T-cell (primary cell): ENCODE measurements at places on chromosomes 6 and 20.

DNA sequence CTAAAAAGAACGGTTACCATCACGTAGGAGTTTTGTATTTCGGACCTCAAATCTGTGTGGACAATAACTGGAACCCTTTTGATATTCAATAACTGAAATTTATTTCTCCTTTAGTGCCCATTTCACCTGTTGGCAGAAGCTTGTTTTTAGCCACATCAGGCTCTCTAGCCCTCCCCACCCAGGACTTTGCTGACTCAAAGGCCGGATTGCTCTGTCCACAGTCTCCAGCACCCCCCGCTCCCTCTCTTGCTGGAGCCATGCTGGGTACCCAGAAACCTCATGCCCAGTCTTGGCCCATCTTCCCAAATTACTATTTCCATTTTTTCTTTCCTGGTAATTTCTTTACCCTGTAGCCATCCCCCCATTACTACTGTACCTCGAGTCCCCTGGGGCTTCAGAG, 55.8 kb upstream of the DUSP22 start:
- DNase-seq = no peak

DNA sequence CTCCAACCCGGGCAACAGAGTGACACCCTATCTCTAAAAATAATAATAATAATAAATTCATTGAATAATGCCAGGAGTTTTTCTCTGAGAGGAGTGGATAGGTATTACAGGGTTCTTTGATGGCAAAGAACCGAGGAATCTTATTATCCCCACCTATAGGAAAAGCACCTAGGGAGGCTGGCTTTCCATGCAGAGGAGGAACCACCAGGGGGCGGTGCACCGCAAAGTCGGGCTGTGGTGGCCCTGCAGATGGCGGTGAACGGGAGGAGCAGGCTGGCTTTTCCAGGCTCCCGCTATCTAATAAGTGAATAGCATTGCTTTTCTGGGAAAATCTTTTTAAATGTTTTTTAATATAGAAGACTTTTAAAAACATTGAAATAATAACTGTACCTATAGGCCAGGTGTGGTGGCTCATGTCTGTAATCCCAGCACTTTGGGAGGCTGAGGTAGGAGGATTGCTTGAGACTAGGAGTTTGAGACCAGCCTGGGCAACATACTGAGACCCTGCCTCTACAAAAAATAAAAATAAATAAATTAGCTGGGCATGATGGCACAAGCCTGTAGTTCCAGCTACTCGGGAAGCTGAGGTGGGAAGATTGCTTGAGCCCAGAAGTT, 864.2 kb downstream of the KIF16B start:
- no peak for DNase-seq

- no peak for DNase-seq
These were observed 32.3 kb downstream of the TULP4 start for GRCh38 chr6:158344534-158344933.

DNA sequence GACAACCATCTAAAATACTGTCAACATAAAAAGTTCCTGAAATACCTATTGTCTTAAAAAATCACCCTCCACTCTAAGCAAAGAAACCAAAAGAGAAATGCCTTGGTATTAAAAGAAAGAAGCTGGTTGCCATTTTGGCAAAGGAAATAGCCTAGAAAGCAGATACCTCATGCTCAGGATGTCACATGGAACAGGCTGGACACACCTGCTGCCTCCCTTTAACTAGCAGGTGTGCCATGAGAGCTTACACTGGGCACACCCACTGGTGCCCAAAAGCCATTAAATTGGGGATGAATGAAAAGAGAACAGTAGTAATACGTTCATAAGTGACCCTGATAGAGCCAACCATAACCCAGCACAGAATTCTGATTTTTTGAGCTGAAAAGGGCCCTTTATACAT, 1.5 kb downstream of the SLC23A2 start:
- DNase-seq = no peak

DNA sequence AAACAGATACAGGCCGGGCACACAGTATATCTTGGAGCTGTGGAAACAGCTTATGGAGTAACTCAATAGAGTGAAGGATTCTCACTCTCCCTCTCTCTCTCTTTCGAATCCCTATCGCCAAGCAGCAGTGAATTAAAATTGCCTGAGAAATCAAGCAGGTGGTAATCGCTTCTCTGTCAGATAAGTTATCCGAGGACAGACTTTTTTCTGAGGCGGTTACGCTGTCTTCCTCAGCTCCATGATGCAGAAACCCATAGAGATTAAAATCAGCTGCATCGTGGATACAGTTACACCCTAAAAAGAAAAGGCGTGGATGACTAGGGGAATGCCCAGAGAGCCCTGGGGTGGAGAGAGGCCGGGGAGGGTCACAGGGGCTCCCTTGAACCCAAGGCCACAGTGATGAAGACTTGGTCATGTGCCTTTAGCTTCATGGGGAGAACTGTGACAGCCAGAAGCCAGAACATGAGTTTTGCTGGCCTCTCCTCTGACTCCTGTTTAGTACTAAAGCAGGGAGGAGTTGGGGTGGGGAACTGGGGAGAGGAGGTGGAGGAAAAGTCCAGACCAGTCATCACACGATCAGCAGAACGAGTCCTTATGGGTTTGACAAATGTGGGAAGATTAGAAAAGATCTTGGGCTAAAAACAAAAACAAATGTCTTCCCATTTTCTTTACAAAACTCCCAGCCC, 138.8 kb upstream of the JARID2 start:
- DNase-seq = no peak

DNA sequence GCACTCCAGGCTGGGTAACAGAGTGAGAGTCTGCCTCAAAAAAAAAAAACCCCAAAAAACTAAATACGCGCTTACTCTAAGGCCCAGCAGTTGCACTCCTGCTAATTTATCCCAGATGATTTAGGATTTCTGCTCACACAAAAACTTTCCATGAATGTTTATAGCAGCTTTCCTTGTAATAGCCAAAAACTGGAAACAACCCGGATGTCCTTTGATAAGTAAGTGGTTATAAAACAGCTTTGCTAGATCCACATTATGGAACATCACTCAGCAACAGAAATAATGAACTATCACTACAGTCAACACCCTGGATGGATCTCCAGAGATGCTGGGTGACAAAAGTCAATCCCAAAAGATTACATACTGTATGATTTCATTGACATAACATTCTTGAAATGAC, 220.4 kb upstream of the JARID2 start:
- DNase-seq = no peak

GRCh38 chr20:25233016-25233772, 14.7 kb upstream of the PYGB start:
- DNase-seq = no peak

DNA sequence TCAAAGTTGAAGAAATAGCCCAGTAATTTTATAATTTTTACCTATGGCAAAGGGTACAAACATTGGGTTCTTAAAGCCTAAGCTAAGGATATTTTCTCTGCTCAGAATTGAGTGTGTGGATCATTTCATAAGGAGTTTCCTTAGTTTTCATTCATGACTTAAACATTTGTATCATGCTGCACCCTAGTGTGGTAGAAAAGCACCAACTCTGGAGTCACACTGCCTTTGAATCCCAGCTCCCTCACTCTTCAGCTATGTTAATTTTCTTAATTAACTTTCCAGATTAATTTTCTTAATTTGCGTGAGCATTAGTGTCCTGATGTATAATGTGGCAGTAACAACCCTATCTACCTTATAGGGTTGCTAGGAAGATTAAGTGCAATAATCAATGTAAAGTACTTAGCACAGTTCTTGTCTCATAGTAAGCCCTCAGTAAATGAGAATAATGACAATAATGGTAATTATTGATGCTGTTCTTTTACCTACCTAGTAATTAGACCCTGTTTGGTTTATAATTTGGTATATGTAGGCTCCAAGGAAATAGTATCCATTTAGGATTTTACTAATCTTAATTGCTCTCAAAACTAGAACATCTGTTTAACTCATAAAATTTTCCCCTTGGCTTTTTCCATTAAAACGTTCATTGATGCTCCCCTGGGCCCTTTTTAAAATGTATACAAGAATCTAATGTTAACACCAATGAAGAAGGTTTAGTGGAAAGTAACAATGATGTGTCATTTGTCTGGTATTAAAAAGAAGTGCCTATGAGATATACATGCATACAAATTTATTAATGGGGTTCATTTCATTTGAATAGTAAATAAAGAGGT, 31.6 kb downstream of the DSE start:
- DNase-seq = no peak

DNA sequence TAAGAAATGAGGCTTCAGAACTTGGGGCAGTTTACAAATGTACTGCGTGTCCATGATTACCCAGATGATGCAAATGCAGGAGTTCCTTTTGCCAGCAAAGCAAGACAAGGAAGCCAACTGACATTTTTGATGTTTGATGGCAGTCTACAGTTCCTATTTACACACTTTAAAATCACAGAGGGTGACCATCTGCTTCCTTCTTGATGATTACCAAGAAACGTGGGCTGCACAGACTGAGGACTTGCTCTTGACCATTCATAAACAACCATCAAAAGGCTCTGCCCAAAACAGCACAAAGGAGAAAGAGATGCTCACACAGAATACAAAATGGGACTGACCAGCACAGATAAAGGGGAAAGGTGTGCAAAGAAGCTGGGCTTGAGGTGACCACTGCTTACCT, 79.8 kb upstream of the TRAF3IP2 start:
- no peak for DNase-seq

DNA sequence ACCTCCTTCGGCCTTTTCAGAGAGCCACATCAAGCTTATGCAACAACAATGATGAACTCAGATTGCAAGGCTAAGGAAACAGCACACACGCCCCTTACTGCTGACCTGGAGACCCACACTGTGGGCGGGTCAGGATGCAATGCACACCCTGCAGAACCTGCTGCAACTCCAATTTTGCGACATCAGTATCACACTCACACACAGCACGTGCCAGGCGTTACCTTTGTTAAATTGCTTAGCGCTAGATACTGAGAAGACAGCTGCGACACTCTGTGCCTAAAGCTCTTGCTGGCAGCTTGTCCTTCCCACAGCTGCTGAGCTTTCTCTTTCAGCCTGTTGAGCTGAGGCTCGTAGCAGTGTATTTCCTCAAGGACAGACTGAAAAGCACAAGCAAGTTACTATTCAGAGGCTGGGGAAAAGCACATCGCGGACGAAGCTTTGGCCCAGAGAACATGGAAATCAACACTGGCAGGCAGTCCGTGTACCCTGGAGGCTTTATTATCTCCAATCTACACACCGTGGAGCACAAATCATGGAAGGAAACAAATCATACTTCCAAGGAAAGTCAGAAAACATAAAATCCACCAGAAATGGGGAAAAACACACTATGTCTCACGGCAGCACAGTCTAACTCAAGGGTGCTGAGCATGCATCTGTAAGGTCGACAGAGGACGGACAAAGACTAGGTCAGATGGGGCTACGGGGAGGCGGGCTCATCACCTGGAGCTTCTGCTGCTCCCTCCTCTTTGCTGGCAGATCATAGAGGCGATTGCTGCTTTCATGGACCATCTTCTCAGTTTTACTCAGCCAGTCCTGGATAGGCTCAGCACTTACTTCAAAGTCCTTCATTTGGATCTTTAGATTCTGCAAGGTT, 268.2 kb downstream of the SYNE1 start:
- no peak for DNase-seq

DNA sequence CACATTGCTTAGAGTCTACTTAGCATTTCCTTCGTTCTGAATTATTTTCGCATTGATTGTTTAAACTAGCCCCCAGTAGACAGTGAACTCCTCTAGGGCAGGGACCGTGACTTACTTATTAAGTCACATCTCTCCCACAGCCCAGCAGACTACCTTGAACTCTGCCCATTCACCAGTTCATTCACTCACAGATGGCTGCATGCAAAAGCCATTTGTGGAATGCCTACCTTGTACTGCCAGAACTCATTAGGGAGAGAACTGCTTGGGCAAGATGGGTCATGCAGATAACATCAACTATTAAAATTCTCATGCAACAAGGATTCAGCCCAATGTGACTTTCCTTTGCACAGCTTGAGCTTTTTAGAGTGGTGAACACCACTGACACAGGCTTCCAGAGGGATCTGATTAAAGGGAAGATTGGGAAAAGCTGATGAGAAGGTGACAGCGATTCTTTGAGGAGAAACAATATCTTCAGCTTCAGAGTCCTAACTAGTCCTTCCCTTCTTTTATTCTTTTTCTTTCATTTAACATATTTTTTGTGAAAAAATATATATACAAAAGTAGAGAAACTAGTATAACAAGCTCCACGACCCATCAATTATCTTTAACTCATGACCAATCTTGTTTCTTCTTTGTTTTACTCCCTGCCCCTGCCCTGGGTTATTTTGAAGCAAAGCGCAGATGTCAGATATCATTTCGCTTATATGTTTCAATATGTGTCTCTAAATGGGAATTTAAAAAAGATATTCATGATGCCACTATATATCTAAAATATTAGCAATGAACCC, 273.9 kb downstream of the CDC5L start:
- DNase-seq = no peak

DNA sequence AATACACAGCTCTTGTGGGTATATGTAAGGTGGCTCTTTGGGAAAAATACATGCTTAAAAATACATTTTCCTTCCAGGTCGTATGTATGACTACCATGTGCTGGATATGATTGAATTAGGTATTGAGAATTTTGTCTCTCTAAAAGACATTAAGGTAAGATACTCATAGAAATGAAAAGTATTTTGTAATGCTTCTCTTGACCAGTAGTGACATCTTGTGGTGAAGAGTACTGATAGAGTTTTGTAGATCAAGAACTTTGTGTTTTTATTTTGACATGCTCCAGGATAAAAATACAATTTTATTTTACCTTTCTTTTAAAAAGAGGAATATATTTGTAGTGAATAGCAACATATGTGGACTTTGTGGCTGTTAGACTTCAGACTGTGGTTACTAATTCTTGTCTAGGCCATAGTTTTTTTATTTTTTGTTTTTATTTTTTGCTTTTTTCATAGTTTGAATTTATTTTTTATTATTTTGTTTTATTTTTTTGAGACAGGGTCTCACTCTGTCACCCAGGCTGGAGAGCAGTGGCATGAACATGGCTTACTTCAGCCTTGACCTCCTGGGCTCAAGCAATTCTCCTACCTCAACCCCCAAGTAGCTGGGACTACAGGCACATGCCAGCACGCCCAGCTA, 17.9 kb downstream of the RPF2 start:
- no peak for DNase-seq

DNA sequence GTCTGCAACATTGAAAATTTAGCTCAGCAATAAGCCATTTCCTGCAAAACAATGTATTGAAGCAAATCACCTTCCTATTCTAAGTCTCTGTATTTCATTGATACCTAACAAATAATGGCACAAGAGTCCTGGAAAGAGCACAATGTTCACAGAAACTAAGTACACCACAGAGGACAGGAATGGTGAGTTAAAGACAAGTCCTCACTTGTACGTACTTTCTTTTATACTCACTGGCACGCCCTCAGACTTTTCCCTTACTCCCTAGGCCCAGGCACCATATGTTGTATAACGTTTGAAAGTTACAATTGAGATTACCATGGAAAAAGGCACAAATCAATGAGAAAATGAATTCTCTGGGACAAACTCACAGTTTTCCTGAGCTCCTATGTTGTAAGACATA, 683.0 kb upstream of the MANEA start:
- no peak for DNase-seq

DNA sequence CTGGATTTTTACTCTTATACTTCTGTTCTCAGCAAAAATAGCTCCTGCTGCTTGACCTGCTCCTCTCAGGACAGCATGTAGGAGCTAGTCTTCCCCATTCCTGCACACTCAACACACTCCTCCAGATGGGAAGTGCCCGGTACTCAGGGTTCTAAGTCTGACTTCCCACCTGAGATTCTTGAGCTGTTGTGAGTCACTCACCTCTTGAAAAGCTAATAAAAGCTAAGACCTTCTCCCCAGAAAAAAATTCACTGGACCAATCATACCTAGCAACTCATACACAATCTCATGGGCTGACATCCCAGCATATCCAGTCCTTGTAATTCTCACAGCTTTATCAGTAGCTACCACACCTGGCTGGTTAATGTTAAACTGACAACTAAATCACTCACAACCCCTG, 53.5 kb downstream of the TRPC4AP start:
- no peak for DNase-seq

- no peak for DNase-seq
These were observed 51.6 kb upstream of the GTSF1L start for GRCh38 chr20:43778375-43778774.
